Stimulated activated CD4-positive, alpha-beta T cell treated with anti-CD3 and anti-CD28 coated beads, Interleukin-4, amount 100 ng/mL, for 24 hours (primary cell): ENCODE measurements at places on chromosomes 13 and 19.

GRCh38 chr13:30880151-30880855 lies 25.8 kb upstream of the MEDAG start:
- DNase-seq: no peak

DNA sequence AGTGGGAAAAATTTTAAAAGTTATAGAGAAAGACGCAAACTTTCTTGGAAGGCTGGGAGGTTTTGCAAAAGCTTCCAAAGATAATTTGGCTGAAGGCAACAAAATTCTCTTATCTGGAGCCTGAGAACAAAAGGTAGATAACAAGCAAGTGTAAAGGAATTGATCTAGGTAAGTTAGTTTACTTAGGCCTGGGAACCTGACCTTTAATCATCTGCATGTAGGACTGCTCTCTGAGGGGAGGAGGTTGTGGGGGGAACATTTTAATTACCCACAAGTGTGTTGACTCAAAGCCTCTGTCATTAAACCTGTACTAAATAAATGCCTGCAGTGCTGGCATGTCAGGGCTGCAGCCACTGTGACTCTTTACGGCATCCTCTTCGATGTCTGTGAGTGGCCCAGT lies 532.3 kb upstream of the SLITRK5 start:
- DNase-seq: no peak

DNA sequence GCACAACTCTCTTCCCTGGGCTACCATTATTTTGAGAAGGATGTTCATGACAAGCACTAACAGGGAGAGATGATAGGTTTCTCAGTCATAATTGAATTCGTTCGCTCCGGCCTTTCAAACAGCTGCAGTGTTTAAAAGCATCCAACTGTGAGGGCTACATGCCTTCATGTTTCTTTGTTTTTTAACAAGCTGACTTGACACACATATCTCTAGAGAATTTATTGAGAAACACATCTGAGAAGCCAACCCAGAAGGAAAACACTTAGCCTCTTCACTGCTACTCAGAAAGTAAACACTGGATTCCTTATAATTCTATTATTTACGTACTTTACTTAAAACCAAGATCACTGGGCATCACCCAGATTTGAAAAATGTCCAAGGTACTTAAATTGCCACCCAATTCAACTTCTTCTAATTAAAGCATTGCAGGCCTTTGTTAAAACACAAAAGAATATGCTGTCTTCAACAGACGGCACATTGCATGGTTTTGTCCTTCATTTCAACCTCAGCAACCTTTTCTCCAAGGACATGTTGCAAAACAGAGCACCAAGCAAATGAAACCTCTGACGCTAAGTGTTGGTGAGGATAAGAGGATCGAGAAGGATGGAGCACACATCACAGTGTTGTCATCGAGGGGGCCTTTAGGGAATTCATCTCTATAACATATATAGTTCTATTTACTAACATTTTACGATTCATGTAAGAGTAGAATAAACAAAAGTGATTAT lies 75.8 kb downstream of the TBC1D4 start:
- DNase-seq: no peak

DNA sequence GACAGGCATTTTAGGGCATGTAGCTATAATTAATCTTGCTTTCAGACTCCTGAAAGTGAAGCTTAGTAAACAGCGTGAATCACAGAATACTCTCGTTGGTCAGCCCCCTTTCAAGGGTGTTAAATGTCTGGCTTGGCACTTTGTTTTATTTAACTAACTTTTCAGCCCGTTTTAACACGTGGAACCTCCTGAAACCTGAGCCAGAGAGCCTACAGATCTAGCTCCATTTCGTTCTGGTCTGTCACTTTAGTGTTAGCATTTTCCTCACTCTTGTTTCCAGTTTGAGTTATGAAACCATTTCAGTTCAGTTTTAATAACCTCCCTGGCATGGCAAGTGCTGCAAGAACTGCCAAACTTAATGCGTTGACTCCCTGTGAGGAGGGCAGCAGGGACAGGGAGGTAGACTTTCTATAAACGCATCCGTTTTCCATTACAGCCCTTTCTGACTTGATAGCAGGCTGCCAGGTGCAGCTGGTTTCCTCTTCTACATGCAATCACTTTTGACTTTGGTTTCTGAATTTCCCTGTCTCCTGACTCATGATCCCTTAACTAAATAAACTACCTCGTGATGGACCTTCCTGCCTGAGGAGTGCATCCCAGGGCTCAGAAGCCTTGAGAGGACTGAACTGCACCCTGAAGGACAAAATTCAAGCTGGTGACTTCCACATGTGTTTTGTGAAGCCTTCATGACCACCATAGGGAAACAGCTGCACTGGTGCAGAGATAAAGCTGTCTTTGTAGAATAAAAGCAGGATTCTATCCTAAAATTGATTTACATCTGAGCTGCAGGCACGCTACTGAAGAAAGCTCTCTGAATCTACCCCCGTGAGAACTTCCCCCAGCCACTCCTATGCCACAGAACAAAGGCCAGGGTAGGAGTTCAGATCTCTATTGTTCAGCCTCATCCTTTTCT lies 192.6 kb downstream of the DLEU7 start:
- DNase-seq: no peak

- DNase-seq: no peak
These were observed 1228.3 kb upstream of the PCDH20 start for GRCh38 chr13:62643799-62644524.

- DNase-seq: no peak
These were observed 7.7 kb downstream of the CDX2 start for GRCh38 chr13:27961227-27962085.

DNA sequence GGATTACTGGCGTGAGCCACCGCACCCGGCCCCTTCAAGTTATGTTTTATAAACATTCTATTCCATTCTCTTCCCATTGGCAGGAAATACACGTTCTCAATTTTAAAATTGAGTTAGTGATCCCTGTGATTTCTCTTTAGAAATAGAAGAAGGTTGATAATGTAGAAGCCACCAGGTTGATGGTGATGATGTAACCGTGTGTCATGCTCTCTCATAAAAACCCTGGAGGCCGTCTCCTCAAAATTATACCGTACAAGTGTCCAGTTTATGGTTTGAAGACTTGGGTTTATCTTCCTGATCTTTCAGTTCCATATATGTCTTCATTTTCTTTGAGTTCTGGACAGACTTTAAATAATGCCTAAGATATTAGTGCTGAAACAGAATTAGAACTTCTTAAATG lies 32.2 kb downstream of the COG3 start:
- DNase-seq: no peak

- DNase-seq: no peak
These were observed 11.1 kb downstream of the TEX101 start for GRCh38 chr19:43425567-43426392.

GRCh38 chr13:45232591-45232990 lies 31.7 kb upstream of the KCTD4 start:
- DNase-seq: no peak

DNA sequence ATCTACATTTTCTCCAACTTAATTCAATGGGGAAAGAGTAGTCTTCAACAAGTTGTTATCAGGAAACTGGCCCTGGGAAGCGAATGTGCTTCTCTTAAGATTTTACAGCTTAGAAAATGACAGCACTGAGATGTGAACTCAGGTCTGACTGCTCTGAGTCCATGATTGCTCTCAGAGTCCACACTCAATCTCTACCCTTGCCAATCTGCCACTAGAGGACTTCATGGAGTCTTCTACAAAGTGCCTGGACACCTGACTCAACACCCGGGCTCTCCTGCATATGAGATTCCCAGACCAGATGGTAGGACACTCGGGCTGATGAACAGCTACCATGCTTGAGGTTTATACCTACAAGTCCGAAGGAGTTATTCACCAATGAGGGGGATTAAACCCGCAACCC lies 74.8 kb downstream of the ABCC4 start:
- no peak for DNase-seq

DNA sequence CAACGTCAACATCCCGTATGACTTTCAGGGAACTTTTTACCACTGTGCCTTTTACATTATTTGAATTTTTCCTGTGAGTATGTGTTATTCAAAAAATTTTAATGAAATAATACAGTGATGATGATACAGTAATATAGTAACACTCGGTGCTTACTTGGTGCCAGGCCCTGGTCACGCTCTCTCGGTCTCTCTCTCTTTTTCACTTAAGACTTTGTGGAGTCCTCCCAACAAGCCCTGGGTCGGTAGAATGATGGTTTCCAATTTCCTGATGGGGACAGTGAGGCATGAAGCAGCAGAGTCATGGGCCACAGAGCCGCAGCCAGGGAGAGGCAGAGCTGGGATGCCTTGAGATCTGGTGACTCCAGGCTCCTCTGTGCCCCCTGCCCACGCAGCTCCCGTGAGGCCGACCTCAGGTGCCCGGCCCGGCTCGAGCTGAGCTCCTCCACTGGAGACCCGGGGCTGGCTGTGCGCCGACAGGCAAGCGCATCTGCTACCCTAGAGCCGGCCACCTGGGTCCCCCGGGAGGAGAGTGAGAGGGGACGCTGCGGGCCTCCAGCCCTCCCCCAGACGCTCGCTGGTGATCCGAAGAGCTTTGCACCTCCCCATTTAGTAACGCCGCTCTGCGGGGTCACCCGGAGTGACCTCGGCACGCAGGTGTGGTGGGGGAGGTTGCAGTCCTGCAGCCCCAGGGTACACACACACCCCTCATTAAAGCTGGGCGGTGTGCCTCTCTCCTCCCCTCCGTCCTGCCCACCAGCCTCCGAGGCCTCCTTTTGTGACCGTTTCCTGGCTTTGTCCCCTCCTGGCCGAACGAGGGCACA lies 4.4 kb upstream of the SBK3 start:
- no peak for DNase-seq

- peak; percentile 33 for DNase-seq
These were observed 38.3 kb downstream of the DNAJC15 start for GRCh38 chr13:43061496-43062280.
